ENCODE measurements at places on chromosomes 16 and 17.

DNA sequence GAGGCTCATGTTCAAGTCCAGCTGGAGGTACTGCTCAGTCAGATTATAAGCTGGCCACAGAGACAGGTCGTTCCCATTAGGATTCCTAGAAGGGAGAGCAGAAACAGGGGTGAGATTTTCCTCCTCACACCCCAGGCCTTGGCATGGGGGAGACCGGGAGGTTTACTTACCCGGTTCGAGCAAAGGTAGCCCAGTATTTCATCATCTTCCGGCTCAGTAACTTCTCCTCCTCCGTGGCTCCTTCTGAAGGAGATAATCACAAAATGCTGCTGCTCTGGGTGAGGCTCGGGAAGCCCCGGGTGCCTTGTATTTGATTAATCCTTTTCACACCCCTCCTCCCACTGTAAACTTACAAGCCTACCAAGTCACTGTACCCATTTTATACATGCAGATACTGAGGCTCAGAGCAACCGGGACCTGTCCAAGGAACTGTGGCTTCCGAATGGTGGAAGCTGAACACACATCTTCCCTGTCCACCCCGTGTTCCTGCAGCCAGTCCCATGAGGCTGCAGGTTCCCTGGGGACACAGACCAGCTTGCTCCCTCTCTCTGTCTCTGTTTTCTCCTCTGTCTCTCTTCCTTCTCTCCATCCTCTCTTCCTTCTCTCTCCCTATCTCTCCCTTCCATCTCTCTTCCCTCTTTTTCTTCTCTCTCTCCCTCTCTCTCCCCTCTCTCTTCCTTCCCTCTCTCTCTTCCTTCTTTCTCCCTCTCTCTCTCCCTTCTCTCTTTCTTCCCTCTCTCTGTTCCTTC lies 13.9 kb upstream of the CES1 start:
- DNase-seq = no peak

DNA sequence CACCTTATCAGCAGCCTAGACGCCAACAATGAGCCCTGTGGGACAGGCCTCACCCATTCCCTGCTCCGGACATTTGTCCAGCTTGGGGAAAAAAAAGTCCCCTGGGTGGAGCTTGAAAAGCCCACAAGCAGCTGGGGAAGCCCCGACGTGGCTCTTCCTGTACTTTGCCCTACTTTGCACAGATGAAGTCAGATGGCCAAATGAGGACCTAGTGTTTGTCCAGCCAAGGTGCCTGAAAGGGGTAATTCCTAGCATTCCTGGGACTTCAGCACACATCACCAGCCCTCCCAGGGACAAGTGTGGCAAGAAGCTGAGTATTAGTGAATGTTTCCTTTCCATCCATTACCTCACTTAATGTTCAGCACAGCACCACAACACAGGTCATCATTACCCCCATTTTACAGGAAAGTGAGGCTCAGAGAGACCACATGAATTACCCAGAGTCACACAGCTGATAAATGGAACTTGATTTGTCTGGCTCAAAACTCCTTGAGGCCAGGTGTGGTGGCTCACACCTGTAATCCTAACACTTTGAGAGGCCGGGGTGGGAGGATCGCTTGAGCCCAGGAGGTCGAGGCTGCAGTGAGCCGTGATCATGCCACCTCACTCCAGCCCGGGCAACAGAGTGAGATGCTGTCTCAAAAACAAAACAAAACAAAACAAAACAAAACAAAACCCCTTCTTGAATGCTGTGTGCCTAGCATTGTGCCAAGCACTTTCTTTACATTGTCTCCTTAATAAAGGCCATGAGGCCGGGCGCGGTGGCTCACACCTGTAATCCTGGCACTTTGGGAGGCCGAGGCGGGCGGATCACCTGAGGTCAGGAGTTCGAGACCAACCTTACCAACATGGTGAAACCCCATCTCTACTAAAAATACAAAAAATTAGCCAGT lies 19.9 kb upstream of the PLLP start:
- no peak for DNase-seq

DNA sequence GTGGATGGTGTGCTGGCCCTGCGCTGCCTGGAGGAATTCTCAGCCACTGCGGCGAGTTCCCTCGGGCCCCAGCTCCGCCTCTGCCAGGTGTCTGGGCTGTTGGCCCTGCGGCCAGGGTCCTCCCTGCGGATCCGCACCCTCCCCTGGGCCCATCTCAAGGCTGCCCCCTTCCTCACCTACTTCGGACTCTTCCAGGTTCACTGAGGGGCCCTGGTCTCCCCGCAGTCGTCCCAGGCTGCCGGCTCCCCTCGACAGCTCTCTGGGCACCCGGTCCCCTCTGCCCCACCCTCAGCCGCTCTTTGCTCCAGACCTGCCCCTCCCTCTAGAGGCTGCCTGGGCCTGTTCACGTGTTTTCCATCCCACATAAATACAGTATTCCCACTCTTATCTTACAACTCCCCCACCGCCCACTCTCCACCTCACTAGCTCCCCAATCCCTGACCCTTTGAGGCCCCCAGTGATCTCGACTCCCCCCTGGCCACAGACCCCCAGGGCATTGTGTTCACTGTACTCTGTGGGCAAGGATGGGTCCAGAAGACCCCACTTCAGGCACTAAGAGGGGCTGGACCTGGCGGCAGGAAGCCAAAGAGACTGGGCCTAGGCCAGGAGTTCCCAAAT lies 1.3 kb upstream of the TNFSF13 start:
- no peak for DNase-seq

- DNase-seq = no peak
Measured at GRCh38 chr17:67322042-67322787, 44.2 kb downstream of the PSMD12 start.

DNA sequence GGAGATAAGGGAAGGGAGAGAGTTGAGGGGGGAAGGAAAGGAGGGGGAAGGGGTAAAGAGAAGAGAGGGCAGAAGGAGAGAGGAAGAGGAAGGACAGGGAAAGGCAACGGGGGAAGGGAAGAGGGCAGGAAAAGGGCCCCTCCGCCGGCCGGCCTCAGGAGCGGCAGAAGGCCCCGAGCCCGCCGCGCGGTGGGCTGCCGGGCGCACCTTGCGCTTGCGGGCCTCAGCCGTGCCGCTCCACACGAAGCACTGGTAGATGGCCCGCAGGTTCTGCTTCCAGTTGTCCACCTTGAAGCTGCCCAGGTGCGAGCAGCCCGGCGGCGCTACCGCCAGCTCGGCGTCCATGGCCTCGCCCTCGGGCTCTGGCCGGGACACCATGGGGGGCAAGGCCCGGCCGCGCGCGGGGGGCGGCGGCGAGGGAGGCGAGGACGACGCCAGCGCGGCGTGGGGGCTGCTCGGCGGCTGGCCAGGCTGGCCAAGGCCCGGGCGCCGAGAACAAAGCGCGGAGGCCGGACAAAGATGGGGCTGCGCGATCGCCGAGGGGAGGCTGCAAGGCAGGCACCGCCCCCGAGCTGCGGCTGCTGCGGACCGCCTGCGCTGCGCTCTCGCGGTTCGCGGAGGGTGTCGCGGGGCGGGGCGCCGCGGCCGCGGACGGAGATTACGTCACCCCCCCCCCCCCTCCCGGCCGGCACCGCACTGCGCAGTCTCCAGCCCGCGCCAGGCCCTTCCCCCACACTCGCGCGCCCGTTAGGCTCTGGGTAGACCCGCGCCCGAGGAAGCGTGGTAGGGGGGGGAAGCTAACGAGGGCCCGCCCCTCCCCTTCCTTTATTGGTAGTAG lies at the start of gene USP22:
Gene USP22, minus strand, starts transcription at position 554 of the 838 bp plus-strand sequence. Its CDS starts 176 bp downstream, at position 378.
- DNase-seq = no peak

- DNase-seq = no peak
Measured at GRCh38 chr16:69613378-69614154, 47.8 kb downstream of the NFAT5 start.

- DNase-seq = no peak
Measured at GRCh38 chr17:44273607-44274006, 5.7 kb upstream of the SLC4A1 start.
